Stomach (tissue), 19 donors: ENCODE measurements at places on chromosomes 4 and X. TPM values are rescaled to one million over a fixed set of nuclear protein-coding genes. Genes with fewer than 3 reads are reported as not detected.

The SLC6A14 gene
- 0.15 TPM for polyA plus RNA-seq

The HTRA3 gene
- 7.9 TPM for polyA plus RNA-seq

DNA sequence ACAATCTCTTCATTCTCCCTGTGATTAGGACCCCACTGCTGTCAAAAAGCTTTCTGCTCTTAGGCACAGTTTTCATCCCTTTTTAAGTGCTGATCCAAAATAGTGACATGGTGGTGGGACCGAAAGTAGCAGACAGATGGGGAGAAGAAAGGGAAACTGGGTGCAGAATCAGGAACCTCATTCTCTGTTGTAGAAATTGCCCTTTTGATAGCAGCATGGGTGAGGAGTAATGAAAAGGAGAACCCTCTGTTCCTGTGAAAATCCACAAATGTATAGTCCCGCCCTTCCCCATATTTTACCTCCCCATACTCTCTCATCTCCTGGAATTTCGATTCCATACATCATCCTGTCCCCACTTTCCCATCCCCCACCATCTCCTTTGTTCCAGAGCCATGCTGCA lies 126.5 kb downstream of the STIM2 start:
- no peak for DNase-seq

- DNase-seq = no peak
These were observed 116.4 kb downstream of the RAP1GDS1 start for GRCh38 chr4:98377559-98377958.

DNA sequence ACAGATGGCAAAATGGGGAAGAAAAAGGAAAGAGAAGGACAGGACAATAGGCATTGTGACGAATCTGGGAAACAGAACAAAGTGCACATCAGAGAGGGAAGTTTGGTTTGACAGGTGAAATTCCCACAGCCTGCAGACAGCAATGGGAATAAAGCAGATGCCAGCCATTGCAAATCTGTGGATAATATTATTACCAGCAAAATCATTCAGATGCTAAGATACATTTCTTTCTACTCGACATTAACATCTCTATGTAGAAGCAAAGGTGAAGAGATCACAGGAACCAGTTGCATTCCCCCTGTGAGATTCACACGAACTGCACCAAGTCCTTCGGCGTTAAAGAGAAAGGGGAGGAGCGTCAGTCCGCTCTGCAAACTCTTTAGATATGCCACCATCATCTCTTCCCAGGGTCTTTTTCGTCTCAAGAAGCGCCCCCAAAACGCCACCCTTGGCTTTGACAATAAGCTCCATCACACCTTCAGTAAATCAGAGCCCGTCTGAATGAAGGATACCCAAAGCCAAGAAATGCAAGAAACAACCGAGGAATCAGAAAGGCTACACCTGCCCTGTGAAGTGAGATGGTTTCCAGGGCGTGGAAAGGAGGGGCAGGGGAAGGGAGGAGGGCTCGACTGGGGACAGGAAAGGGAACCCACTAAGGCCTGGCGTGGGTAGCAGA lies 1.9 kb downstream of the NEUROG2 start:
- DNase-seq = no peak

DNA sequence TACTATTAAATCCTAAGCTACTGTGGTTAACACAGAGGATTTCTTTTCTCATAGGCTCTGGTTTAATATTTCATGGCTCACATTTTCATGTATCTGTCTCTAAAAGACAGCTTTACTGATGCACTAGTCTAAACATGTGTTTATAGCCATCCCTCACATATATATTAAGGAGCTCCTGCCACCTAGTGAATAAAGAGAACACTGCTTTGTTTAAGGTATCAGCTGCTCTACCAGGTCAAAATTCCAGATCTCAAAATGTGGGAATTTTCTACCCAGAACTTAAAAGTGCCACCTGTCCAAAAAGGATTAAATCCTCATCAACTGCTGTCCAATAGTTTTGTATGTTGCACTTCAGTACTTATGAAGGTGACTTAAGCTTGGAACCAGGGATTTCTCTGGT lies 188.5 kb upstream of the TEX13C start:
- DNase-seq = no peak

DNA sequence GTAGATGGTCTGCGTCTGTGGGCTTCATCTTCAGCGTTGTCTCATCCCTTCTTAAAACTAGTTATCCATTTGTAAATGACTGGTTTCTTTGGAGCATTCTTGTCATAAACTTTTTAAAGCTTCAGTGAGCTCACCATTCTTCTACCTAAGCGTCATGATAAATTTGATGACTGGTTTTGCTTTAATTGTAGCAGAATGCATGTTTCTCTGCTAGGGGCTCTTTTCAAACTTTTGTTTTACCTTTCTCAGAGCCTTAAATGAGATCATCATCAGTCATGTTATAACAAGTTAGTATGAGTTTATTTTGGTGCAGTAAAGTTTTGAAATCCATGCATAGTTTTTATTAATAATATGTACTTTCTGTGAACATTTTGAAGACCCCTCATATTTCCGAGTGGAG lies 6.3 kb upstream of the ADGRL3 start:
- no peak for DNase-seq

DNA sequence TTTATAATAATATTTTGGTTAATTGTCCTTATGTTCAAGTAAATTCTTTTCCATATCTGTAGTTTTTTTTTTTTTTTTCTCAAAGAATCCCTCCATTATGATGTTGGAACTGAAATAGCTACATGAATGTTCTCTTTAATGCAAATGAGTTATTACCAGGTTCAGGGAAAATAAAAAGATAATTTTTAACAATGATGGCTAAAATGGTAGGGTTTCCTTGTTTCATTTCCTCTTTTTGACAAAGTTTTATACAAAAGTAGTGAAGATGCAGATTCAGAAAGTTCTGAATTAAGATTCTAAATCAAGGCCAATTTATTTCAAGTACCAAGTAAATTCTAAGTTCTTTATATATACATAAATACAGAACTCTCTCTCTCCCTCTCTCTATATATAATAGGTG lies 779.0 kb upstream of the INTU start:
- no peak for DNase-seq

GRCh38 chr4:62199291-62199810 lies 999.2 kb downstream of the ADGRL3 start:
- DNase-seq = no peak
